DMS 273 treated with DMSO at 0.1 percent for 48 hours (cell line): ENCODE measurements at places on chromosomes 12 and 14.

- DNase-seq = peak; percentile 62
These were observed at the start of the genes LYSET and MOAP1 for GRCh38 chr14:93184391-93185348. Gene LYSET, plus strand, starts transcription at chr14:93185317. Its CDS starts 89 bp downstream, at chr14:93185406. Gene MOAP1, minus strand, starts transcription at chr14:93184897. Its CDS starts 655 bp downstream, at chr14:93184242.

GRCh38 chr14:97028382-97028781 is 231.2 kb downstream of the VRK1 start:
- DNase-seq = no peak

DNA sequence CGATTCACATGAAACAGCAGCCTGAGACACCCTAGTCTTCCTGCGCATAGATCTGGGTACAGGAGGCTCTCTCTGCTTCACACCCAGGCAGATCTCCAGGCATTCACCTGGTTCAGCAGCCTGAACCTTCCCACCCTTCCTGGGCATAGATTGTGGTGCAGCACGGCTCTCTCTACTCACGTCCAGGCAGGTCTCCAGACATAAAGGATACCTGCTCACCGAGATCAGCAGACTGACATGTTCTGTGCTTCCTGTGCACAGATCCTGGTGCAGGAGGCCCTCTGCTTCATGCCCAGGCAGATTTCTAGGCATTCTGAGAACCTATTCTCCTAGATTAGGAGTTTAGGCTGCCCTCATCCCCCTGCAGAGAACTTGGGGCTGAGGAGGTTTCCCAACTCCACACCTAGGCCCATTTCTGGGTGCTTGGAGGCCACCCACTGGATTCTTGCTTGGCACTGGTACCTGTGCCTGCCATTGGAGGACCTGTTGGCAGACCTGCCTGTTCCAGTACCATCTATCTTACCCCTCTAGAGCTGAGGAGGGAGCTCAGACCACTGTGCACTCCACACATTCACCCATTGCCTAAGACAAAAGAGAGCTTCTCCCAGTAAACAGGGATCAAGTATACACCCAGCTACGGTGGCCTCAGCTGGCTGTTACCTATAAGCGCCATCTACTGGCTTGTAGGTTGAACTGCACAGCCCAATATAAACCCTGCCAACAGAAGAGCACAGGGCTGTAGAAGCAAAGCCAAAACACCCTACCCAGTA is 28.0 kb upstream of the GARIN6 start:
- DNase-seq = no peak

DNA sequence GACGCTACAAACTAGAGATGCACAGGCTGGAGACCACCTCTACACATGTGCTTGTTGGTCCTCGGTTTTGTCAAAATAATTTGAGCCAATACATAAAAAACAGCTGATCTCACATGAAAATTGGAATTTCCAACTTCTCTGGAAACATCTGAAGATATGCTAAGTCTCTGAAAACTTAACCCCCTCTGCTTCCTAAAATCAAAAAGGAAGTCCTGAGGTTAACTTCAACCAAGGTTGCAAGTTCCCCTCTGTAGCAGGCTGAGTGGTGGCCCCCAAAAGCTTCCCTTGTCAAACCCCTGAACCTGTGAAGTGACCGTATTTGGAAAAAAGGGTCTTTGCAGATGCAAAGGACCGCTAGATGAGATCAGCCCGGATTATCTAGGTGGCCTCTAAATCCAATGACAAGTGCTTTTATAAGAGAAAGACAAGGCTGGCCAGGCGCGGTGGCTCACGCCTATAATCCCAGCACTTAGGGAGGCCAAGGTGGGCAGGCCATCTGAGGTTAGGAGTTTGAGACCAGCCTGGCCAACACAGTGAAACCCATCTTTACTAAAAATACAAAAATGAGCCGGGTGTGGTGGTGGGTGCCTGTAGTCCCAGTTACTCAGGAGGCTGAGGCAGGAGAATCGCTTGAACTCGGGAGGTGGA is 32.0 kb upstream of the VPS37B start:
- DNase-seq = no peak

DNA sequence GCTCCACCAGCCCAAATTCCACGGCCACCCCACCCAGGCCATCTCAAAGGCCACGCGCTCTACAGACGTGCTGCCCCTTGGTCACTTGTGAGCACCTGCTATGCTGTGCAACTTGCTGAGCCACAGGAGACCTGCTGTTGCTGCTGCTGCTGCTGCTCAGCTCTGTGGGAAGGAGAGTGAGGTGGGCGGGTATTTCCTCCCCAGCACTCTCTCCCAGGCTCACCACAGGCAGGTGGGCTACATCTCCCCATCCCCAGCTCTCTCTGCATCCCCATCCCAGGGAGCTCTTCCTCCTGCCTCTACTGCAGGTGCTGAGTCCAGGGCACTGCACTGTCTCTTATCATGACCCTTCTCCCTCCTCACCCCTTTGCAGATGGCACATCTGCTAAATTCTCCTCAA is 306.9 kb downstream of the BCL11B start:
- DNase-seq = no peak

DNA sequence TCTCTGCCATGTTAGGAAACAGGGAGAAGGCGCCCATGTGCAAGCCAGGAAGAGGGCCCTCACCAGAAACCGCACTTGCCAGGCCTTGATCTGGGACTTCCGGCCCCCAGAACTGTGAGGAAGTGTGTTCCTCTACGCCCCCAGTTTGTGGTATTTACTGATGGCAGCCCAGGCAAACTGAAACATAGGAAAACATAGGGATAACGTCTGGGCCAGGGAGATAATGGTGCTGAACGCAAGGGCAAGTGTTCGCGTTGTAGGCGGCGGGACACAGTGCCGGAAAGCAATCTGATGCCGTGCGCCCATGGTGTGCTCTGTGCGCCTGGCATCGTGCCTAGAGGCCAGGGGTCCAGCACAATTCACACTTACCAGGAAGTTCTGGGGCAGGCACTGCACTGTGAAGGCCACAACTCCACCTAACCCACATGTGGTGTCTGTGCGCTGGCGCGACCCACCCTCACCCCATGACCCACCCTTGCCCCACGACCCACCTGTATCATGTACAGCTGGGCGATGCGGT is 53.6 kb downstream of the ARL6IP4 start:
- DNase-seq = no peak

DNA sequence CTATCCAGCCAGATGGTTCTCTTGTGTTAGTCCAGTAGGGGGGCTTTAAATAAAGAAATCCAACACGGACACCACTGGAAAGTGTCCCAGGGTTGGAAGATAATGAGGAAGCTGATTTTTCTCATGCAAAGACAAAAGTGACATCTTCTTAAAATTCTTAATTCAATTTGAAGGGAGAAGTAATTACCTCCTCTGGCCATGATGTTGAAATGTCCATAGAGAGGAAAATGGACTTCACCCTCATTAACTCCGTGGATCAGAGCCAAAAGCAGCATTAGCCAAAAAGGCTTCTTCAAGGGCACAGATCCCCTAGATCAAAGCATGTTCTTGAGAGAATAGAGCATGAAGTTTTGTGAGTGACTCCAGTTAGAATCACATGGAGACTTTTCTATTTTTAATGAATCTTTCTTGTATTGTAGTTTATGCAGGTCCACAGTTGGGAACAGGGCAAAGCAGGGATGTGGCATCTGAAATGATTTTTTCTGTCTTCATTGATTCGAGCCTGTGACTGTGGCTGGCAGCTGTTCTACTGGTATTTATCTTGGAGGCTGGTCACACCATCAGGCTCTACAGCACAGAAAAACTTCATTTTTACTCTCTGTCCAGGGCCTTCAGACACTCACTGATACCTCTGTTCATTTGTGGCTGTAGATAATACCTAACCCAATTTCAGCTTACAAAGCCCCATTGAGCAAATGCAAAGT is 1002.5 kb downstream of the AACS start:
- DNase-seq = no peak

DNA sequence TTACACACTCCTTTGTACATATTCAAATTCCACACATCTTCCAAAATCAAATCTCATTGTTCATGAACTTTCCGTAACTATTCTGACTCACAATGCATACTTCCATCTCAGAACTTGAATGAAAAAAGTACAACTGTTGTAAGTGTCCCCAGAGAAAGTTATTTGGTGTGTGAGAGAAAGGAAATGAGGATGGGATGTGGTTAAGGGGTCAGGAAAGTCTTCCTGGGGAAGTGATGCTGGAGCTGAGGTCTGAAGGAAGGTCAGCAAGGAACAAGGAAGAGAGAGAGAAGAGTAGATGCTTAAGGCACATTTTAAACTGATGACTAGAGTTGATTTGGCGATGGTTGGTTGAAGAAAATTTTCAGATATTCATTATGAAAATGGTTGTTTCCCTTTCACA is 340.0 kb upstream of the STXBP6 start:
- no peak for DNase-seq

- DNase-seq = no peak
These were observed 81.2 kb upstream of the OTOGL start for GRCh38 chr12:80018119-80018518.

- DNase-seq = peak; percentile 38
These were observed 40.4 kb downstream of the KICS2 start for GRCh38 chr12:64181430-64182291.
